Putamen (tissue), 1 donor: ENCODE measurements at places on chromosomes 5 and 9.

DNA sequence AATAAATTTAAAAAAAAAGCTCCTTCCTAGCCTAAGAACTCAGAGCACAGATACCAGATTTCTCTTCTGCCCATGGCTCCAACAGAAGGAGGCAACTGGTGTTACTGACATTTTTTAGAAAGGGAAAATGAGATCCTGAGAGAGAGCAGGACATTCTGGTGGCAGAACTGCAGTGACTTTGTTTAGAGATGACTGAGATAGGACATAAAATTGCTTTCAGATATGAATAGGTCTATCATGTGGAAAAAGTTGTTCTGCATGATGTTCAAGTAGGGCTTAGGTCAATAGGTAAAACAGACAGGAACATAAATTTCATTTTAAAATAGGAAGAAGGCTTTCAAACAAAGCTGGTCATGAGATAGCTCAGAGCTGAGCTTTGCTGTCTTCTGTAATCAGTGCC is 49.6 kb downstream of the NIPAL4 start:
- DNase-seq, result no peak

DNA sequence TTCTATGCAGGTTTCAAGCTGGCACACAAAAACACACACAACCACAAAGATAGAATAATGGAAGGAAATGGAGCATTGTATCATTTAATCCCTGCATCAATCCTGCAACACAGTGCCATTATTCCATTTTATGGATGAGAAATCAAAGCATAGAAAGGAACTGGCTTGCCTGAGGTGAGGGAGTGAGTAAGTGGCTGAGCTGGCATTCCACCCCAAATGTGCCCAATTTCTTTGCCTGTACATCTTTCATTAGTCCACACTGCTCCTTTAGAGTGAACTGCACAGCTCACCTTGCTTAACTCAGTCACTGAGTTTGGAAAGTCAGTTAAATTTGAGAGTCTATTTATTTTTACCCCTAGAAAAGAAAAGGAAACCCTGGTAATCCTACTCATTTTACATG is 28.9 kb downstream of the ZNF366 start:
- no peak for DNase-seq

- no peak for DNase-seq
Observed at GRCh38 chr9:134897584-134898170, 17.1 kb downstream of the FCN2 start.

DNA sequence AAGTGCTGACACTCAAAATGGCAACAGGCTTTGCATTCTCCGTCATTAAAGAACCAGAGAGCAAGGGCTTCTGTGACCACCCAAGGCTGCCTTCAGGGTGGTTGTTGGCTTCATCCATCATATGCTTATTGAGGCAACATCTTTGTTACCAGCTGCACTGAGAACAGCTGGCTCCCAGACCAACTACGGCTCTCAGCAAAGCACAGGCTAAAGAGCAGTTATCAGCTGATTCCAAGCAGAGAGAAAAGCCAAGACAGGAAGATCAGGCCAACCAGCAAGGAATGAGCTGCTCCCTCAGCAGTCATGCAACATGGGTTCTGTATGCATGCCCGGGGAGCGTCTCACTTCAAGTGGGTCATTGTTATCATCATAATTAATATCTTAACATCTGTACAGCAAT is 358.9 kb downstream of the ACTL7B start:
- no peak for DNase-seq

DNA sequence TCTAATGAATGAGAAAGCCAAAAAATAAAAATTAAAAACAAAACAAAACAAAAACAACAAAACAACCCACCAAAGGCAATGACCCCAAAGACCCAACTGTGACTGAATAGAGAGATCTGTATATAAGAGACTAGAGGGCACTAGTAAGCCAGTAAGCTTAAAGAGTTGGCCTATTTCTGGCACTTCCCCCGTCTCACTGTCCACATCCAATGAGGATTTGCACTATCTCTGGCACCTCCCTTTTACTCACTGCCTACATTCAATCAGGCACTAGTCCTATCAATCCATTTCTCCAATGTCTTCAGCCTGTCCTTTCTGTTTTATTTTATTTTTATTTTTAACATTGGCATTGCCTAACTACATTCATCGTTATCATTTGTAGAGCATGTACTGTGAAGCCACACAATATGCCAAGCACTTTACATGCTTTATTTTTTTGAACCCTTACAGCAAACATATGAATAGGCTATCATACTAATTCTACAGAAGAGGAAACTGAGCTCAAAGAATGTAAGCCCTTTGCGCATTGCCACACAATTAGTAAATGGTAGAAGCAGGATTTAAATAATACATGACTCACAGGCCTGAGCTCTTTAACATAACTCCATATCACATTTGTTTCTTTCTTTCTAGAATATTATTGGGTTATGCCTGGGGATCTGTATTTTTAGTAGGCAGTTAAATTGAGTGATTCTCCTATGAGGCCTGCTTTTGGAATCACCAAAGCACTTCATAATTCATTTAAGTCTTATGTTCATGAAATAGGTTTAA is 70.0 kb downstream of the C6 start:
- DNase-seq, result no peak

GRCh38 chr9:134288746-134289145 is 37.5 kb upstream of the RXRA start:
- DNase-seq, result no peak

DNA sequence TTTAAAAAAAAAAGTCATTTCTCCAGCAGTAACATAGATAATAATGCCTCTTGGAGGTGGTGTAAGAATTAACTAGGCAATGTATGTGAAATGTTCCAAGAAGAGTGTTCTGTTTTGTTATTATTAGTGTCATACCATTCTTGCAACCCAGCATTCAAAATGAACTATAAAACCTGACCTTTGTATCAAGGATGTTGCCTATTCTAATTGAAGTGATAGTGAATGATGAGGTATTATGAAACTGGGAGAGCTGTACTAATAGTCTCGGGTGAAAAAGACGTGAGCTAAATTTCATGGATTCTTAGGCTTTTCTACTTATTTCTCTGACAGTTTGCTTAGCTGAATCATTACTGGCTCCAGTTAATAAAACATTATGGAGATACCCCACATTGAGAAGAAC is 224.6 kb downstream of the CD180 start:
- DNase-seq, result no peak
